ENCODE measurements at places on chromosomes 3 and 15.

GRCh38 chr15:98800437-98801233, 152.3 kb downstream of the IGF1R start:
- DNase-seq, result no peak

DNA sequence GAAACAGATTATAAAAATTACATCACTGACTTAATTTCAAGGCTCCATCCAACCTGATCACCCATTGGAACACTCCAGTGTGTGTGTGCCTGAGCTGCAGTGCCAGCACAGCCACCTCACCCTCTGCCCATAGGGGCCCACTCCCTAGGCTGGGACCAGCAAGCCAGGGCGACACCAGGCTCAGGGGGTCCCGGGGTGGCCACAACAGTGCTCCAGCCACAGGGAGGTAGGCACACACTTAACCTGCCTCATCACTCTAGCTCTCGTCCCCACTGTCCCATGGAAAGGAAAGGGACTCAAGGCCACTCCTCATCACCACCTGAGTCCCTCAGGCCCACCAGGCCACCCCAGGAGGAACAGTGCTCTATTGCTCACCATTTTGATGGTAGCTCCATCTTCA, 24.9 kb downstream of the ZXDC start:
- no peak for DNase-seq

DNA sequence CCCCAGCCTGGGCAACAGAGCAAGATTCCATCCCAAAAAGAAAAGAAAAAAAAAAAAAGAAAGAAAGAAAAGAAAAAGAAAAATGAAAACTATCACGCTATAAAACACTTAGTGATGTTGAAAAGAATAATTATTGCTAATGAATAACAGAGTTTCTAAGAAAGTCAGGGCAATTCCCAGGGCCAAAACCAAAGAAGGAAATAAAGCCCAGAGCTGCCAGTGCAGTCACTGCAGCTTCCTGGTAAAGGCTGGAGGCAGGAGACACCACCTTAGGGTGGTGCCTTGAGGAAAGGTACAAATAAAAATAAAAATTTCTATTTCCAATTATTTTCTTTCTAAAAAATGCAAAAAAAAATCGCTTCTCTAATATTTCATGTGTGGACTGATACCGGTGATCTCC, 19.7 kb upstream of the UACA start:
- DNase-seq, result no peak

- DNase-seq, result no peak
Observed at GRCh38 chr3:64884536-64884935, 196.7 kb upstream of the ADAMTS9 start.

GRCh38 chr15:56804938-56805337, 71.6 kb upstream of the ZNF280D start:
- DNase-seq, result no peak
